ENCODE measurements at places on chromosomes 12 and 14.

DNA sequence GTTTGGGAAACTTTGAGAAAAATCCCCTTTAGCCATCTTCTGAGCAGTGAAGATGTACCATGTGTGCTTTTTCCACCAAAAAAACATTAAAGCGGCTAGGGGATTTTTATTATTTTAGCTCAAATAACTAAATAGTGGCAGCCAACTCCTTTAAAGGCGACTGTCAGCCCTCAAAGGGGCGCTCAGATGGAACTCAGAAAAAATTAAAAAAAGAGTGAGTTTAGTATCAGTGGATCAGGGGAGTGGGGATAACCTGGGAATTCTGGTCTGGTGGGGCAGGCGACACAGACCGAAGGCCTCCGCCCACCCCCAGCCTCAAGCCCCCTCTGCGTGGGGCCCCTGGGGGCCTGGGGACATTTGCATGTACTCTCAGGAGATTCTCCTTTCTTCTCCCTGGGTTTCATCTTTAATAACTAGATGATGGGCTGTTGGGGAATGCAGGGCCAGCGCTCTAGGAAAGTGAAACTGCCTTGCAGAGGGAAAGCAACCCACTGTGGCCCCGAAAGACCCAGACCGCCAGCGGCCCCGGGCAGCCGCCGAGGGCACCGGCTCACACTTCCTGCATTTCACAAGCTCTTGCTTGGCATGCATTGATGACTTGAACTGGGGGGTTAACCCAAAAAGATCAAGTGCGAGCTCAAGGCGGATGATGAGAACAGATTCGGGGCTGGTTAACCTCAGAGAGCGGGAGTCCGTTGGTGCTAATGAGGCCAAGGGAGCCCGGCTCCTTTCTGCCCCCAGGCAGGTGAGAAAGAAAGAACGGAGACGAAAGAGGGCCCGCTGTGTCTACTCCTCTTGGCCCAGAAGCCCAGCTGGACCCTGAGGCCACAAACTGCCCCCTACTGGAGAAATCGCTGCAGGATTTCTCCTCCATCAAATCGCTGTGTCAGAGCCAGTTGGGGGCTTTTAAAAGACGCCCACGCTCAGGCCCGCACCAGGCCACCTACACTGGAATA lies 7.3 kb upstream of the BATF start:
- DNase-seq: peak; percentile 60

GRCh38 chr14:90965765-90966164 lies 94.7 kb downstream of the RPS6KA5 start:
- DNase-seq: no peak

DNA sequence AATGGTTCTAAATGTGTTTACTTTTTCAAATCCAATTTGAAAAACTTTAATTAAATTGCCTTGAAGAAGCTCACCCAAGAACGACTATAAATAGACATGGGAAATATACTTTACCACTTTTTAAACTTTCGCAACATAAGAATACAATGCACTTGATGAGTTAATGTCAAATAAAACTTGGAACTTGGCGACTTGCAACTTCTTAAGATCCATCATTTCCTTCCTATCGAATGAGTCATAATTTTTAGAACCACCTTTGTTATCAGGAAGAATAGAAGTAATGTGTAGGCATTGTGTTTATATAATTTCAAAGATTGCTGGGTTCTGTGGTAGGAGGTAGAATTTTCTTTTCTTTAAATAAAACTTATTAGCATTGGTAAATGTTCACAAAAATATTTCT lies 1417.4 kb upstream of the FLRT2 start:
- DNase-seq: no peak

DNA sequence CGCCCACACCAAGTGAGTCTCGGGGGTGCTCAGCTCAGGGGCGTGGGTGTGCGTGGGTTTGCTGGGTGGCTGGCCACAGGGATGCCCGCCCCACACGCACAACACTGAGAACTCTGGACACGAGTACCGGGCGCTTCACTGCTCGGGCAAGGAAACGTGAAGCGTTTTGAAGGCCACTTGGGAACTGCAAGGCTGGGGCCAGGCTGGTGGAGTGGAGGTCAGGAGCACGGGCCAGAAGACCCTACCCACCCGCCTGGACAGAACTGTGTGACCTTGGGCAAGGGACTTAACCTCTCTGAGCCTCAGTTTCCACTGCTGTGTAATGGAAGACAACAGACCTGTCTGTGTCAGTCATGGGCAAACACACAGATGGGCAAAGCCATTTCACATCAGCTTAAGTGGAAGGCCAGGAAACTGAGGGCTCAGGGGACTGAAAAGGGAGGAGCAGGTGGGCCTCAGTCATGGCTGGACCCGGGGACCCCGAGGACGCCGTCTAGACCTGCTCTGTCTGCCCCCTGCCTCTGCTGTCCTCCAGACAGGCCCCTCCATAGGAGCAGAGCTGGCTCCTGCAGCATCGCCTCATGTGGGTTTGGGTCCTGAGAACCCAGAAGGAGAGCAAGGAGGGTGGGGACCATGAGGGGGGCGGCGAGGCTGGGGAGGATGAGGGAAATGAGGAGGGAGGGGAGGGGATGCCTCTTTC lies 52.5 kb downstream of the ADGRD1 start:
- no peak for DNase-seq

Measured in upper lobe of left lung (tissue), 6 donors.